Tibial artery (tissue), 4 donors: ENCODE measurements at places on chromosomes 6 and 20.

DNA sequence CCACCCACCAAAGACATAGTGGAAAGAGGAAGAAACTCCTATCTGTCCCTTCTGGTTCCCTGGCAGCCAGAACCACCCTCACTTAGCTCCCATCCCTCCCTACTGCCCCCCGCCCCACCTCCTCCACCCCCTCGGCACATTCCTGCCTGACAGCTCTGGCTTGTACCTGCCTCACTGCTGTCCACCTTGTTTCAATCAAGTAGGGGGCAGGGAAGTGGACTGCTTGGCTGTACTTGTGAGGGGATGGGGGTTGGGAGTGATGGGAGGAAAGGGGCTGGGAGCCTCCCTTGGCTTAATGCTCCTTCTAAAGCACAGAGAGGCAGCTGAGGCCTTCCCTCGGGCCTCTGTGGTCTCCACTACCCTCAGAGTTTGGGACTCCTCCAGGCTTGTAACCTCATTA, 22.1 kb upstream of the ZNF76 start:
- DNase-seq = no peak

DNA sequence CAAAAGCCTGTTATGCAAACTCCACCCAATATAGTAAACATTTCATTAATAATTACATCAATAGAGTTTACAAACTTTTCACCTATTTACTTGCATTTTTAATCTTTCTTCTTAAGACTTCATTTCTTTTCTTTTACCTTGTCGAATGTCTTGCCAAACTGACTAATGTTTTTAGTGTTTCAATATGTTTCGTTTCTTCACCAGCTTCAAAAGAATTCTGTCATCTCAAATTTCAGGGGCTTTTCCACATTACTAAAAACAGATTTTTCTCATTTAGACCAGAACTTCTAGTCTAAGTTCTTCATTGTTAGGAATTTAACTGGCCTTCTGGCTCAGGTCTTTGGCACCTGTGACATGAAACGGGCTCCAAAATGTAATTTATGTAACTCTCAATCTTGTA, 196.5 kb downstream of the ARHGAP18 start:
- DNase-seq = no peak

DNA sequence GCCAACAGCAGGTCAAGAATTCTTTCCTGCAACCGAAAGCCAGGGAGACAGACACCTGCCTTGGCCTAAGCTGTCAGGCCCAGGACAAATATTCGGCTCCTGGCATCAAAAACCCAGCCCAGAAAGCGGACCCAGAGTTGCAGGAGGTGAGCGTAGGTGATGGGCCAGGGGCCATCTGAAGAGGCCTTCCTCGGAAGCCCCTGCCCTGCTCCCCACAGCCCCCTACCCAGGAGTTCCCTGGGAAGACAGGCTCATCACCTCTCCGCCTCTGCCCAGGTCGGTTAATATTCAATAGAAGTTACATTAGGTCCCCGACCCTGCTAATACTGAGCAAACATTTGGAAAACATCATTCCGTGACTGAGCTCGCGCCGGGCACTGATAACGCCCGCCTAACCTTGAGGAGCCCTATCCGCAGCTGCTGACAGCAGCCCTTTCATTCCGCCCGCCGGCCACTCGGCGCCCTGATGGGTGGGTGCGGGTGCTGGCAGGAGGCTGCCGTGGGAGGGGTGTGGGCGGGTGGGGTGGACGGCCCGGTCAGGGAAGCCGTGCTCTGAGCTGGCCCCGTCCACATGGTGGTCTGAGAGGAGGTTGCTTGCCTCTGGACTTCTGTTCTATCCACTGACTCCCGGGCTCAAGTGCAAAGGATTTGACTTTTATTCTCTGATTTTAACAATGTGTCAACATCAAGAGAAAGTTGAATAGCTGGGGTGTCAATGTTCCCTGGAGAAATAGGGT, 55.7 kb downstream of the HNF4A start:
- no peak for DNase-seq

- DNase-seq = no peak
Observed at GRCh38 chr6:156820089-156820798, 43.1 kb downstream of the ARID1B start.

DNA sequence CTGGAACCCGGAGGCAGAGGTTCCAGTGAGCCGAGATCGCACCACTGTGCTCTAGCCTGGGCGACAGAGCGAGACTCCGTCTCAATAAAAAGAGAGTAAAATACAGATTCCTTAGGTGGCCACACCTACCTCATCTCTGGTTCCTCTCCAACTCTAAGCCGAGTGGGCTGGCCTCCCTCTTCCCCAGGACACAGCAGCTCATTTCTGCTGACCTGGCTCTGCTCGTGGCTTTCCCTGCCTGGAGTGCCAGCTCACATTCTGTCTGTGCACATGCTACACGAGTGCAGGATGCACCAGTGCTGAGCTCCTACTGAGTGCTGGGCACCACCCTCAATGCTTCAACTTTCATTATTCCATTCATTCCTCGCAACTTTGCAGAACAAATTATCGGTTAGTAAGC, 28.8 kb downstream of the EFCAB8 start:
- no peak for DNase-seq

DNA sequence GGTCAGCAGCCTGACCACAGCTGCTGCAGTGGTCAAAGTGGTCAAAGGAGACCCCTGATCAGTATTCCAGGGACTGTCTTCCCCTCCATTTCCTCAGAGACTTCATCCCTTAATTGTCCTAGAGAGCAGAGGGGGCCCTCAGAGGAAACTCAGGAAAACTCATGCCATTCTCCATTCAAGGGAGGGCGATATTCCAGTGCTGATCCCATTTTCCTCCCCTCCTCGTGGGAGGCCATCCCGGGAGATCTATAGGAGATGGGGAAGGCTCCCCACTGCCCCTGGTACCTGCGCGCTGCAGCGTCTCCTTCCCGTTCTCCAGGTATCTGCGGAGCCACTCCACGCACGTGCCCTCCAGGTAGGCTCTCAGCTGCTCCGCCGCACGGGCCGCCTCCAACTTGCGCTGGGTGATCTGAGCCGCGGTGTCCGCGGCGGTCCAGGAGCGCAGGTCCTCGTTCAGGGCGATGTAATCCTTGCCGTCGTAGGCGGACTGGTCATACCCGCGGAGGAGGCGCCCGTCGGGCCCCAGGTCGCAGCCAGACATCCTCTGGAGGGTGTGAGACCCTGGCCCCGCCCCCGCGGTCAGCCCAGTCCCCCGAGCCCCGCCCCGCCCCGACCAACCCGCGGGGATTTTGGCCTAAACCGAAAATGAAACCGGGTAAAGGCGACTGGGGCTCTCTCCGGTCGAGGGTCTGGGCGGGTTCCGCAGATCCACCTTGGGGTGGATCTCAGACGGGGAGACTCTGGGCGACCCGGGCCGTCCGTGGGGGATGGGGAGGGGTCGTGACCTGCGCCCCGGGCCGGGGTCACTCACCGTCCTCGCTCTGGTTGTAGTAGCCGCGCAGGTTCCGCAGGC, 878 bp downstream of the HLA-C start:
- DNase-seq = no peak

- DNase-seq = no peak
Observed at GRCh38 chr6:123640567-123641187, 3.9 kb upstream of the TRDN start.

DNA sequence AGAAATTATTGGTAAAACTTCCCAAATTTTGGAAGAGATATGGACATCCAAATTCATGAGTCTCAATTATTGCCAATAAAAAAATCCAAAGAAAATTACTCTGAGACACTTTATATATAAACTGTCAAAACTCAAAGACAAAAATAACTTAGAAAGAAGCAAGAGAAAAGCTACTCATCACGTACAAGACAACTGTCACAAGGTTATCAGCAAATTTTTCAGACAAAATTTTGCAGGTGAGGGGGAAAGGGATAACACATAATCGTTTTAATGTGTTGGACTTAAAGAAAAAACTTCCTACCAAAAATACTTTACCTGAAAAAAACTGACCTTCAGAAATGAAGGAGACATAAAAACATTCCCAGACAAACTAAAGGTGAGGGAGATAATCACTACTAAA, 272.5 kb downstream of the THBS2 start:
- DNase-seq = no peak

DNA sequence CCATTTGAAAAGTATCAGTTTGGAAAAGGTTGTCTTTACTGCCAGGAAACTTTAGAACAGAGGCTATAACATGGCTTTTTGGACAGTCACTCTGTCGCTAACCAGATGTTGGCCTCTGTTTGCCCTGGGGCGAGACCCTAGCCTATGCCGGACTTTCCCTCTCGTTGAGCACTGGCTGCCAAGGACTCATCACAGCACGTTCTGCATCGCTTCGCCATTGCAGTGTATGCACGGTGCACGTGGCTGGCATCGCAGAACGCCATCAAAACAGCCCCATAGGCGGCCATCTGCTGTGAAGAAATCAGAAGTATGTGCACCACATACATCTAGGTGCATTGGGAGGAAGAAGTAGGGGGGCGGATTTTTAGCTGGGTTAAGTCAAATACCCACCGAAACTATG, 156.4 kb downstream of the EYA2 start:
- DNase-seq = no peak

- no peak for DNase-seq
Observed at GRCh38 chr6:38815250-38815649, 100.1 kb downstream of the DNAH8 start.

DNA sequence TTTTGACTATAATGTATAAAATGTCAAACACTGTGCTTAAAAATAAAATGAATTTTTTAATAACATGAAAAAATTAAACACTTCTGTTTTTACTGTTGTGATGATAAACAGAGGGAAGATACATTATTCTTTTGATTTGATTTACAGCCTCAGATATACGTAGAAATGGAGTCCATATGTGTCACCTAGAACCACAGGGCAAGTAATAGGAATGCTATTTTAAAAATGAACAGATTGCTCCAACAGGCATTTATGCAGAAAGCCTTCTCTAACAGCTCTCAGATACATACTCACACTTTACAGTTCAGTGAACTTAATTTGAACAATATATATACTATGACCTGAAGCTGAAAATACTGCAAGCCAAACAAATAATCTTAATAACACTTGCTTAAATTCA, 1551.0 kb downstream of the GRIK2 start:
- DNase-seq = no peak

GRCh38 chr20:62227977-62228958, 8.2 kb upstream of the HRH3 start:
- no peak for DNase-seq

GRCh38 chr6:130500693-130501092, 134.9 kb downstream of the TMEM200A start:
- DNase-seq = no peak

DNA sequence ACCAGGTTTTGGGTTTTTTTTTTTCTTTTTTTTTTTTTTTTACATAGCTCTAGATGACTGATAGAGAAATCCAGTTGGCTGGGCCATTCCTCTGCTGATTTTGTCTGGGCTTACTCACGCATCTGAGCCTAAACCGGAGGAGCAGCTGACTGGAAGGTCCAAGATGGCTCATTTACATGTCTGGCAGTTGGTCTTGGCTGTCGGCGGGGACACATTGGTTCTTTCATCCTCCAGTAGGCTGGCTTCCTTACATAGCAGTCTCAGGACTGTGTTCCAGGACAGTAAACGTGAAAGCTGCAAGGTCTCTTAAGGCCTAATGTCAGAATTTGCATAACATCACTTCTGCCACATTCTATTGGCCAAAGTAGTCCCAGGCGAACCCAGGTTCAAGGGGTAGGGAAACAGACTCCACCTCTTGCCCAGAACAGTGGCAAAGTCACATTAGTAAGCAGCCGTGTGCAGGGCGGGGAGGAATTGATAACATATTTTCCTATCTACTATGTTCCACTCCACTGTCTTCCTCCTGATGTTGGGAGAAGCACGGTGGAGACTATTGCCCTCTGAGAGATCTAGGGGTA, 87.0 kb downstream of the CDH22 start:
- DNase-seq = no peak
